Stimulated activated CD4-positive, alpha-beta T cell treated with anti-CD3 and anti-CD28 coated beads, TNF-alpha, amount 100 ng/mL, for 1 hour (primary cell): ENCODE measurements at places on chromosomes 5 and 9.

DNA sequence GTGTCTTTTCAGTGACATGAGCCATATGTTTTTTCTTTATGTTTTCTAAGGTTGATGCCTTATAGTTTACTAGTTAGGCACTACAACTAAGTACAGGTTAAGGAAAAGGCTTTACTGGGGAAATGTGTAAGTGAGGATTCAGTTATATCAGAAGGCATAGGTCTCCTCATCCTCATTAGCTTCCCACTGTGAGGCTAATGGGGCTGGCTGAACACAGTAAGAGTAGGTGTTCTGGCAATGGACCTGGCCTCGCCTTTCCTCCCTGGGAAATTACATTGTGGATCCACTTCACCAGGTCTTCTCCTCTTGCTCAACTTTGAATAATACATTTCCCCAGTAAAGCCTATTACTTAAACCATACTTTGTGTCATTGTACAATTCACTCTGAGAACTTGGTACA is 225.5 kb downstream of the PTPRD start:
- DNase-seq = no peak

GRCh38 chr5:122561209-122561608 is 213.7 kb upstream of the SNX2 start:
- DNase-seq = no peak

DNA sequence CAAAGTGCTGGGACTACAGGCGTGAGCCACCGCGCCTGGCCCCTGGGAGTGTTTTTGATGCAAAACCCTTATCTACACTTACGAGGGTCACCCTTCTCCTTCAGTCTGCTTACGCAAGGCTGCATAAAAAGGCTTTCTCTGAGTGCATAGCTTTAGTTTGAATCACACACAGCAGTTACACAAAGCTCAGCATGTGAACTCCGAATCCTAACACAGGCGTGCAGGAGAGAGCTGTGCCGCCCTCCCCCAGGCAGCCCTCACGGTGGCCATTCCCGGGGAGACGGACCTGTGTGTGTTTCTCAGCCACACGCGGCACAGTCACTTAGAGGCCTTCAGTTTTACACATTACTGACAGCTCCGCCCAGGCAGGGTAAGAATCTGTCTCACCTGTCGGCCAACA is 26.7 kb downstream of the EXD3 start:
- DNase-seq = no peak

DNA sequence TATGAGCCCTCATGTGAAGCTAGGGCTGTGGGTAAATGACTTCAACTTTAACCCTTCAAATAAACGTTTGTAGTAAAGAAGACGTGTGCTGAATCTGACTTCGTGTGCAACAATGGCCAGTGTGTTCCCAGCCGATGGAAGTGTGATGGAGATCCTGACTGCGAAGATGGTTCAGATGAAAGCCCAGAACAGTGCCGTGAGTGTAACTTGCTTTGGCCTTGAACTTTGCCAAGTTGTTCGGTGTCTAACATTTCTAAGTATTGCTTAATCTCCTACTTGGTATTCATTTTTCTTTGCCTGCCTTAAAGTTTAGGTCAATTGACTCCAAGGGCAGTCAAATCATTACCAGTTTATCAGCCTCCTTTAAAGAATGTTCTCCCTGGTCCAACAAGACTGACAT is 18.2 kb downstream of the VLDLR start:
- no peak for DNase-seq

DNA sequence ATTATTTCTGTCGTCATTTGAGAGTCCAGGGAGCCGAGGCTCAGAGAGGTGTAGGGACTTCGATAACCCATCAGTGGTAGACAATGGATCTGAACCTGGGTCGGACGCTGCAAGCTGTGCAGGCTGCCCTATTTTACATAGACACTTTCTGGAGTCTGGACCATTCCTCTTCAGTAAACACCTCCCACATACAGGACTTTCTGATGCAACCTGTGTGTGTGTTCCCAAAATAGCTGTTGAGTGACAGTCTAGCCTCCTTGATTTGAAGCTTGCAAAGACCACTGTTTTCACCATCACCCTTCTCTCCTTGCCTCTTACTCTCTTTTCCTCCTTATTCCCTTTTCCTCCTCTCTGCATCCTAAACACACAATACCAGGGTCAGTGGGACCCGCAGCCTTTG is 30.7 kb downstream of the CFAP77 start:
- DNase-seq = no peak

DNA sequence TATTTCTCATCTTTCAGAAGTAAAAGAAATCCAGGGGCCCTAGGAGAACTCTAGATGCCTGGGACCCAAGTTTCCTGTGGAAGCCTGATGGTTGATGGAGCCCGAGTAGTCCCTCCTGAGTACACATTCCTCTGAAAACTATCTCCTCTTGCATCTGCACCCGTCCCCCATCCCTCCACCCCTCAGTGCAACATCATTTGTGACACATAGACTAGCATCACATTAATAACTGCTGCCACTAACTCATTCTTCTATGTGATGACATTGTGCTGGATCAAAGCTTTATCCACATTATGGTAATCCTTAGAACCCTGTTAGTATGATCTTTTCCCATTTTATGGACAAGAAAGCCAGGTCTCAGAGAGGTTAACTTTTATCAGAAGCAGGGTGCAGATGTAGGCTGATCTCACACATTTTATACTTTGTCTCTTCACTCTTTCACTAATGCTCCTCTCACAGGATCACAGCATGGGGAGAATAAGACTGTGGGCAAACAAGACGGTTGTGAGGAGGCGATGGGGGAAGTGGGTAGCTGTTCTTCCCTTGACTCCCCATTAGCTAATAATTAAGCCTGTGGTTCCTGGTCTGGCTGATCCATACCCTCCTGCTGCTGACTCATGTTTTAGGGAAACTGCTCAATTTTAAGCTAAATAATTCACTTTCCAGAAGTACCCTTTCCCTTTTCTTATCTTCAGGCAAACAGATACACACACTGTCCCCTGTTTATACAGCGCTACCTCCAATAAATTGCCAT is 3.9 kb upstream of the HK3 start:
- no peak for DNase-seq

GRCh38 chr5:91171322-91171721 is 211.8 kb downstream of the ARRDC3 start:
- DNase-seq = no peak

DNA sequence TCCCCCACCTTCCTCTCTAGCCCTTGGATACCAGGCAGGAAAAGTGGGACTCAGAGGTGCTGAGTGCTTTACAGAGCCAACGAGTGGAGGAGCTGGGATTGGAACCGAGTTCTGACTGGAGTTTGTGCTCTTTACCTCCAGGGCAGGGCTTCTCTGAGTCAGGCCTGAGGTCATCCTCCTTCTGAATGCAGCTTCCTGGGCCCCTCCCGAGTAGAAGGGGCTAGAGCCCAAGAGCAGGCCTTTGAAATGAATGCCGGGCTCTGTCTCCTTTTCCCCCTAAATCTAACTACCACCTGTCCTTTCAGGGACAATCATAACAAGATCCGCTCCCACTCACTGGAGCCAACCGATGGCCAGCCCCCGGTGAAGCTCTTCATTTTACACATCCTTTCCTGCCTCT is 12.7 kb downstream of the PTGES start:
- DNase-seq = no peak

DNA sequence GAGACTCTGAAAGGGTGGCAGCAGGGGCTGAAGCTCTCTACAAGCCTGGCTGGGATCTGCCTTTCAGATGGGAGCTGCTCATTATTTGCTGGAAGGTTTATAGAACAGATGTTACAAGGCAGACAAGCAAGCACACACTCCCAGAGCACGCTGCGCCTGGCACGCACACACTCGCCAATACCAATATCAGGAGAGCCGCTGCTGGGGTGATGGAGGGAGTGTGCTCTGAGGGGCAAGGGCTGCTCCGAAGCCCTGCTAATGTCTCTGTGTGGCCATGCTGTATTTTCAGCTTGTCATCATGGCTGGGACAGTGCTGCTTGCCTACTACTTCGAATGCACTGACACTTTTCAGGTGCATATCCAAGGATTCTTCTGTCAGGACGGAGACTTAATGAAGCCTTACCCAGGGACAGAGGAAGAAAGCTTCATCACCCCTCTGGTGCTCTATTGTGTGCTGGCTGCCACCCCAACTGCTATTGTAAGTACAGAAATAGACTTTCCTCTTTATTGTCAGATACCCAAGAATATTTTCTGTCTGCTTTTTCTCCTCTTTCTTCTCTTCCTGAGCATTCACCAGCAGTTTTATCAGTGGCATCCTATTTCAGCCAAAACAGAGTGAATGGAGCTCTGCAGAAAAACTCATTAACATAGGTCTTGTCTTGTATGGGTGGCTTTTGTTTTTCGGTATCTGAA is 115.1 kb downstream of the BAAT start:
- DNase-seq = no peak

DNA sequence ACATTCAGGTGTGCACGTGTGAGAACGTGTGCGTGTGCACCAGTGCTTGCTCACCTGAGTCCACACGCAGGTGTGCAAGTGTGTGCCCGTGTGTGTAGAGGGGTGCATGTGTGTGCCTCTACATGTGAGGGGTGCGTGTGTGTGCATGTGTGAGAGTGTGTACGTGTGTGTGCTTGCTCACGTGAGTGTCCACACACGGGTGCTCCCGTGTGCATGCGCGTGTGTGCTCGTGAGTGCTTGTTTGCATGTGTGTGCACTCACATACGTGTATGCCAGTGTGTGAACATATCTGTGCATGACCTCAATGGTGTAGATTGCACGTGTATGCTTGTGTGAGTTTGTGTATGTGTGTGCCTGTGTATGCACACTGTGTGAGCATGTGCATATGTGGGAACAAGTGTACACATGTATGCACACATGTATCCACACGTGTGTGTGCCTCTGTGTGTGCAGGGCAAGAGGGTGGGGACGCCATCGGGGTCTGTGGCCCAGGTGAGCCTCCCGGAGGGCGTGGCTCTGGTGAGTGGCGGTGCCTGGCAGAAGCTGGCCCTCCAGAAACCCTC is 40.6 kb upstream of the NOTCH1 start:
- DNase-seq = no peak
